Tibial nerve (tissue), 4 donors: ENCODE measurements at places on chromosomes 12 and 14. TPM values are rescaled to one million over a fixed set of nuclear protein-coding genes. Genes with fewer than 3 reads are reported as not detected.

Gene BMAL2
- 2.2 TPM for total RNA-seq

Gene TMTC1
- 159 TPM for total RNA-seq

Gene DICER1
- 88.7 TPM for total RNA-seq

Gene NFATC4
- 132 TPM for total RNA-seq

Gene FOXN4
- total RNA-seq: not detected

DNA sequence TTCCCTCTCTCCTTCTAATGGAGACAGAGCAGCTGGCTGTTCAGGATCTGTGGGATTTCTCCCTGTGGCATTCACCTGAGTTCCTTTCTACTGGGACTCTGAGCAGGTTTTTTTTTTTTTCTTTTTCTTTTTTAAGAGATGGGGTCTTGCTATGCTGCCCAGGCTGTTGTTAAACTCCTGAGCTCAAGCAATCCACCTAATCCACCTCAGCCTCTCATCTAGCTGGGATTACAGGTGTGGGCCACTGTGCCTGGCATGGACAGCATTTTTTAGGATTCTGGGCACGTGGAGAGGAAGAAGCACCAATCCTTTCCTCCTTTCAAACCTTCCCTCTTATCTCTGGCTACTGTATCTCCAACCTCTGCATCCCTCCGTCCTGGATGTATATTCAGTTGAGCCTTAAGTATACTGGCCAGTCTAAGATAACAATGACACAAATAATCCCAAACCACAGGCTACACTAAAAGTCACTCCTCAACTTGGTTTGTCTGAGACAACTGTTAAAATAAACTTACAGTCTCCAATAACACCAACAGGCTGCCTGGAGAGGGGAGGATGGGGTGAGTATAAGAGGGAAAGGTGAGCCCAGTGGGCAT lies 16.4 kb upstream of the CELA1 start:
- H3K36me3 ChIP-seq: no peaks in the 10 kb centered on the region
- peak overlapping the region; percentile 53 for H3K27ac ChIP-seq
- H3K27me3 ChIP-seq: no peaks in the 10 kb centered on the region
- no peaks in the 10 kb centered on the region for H3K4me1 ChIP-seq
- H3K4me3 ChIP-seq: no peak overlapping the region

- H3K36me3 ChIP-seq: peaks cover under 1% of the 10 kb centered on the region
- H3K27me3 ChIP-seq: no peaks in the 10 kb centered on the region
- peak within 1 kb of the TSS; percentile 62 for H3K27ac ChIP-seq
- DNase-seq: peak; percentile 59
Observed at GRCh38 chr14:88562831-88563686, at the start of gene ZC3H14. TSS of gene ZC3H14 (plus strand) at chr14:88563037. CDS start at chr14:88563134, 97 bp downstream.

DNA sequence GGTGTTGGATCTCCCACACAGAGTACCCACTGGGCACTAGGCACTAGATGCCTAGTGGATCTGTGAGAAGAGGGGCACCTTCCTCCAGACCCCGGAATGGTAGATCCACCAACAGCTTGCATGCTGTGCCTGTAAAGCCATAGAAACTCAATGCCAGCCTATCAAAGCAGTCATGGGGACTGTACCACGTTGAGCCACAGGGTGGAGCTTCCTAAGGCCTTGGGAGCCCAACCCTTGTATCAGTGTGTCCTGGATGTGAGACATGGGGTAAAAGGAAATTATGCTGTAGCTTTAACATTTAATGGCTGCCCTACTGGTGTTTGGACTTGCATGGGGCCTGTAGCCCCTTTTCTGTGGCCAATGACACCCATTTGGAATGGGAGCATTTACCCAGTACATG lies 1024.9 kb downstream of the TMEM121 start:
- H3K27ac ChIP-seq: no peak overlapping the region
- no peak for DNase-seq
- no peak overlapping the region for H3K4me3 ChIP-seq
- no peaks in the 10 kb centered on the region for H3K27me3 ChIP-seq
- H3K36me3 ChIP-seq: no peaks in the 10 kb centered on the region
- H3K4me1 ChIP-seq: no peaks in the 10 kb centered on the region

DNA sequence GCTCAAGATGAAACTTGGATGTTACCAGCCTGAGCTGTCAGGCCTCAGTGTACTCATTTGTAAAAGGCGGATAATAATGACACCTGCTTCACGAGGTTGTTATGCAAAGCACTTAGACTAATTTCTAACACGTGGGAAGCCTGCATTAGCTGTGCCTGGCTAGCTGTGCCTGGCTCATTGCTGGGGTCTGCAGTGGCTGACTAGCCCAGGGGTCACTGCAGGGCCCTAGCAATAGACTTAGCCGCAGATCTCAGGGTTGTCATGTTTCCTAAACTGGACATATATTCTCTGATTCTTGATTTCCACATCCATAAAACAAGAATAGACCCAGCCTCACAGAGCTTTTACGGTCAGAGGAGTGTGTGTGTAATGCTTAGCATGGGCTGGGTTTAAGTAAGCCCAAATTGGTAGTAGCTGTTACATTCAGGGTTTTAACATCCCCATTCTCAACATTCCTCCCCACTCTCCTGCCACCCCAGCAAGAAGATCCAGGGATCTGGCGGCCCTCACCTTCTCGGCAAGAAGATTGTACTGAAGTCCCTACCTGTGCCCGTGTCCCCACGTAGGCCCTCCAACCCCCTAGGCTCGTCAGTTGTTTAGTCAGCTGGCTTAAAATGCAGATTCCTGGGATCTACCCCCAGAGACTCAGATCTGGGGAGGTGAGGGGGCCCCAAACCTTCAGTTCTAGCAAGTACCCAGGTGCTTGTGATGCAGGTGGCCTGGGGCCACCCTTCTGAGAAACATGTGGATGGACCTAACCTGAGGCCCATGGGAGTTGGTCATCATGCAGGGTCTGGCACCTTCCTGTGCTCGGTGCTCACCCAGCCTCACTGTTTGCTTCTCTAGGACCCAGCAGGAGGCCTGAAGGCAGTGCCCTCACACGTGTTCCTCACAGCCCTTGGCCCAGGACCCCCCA lies 8.6 kb downstream of the NR4A1 start:
- peak overlapping the region; percentile 92 for H3K27ac ChIP-seq
- no peak for DNase-seq
- H3K27me3 ChIP-seq: no peaks in the 10 kb centered on the region
- peaks cover 88% of the 10 kb centered on the region for H3K4me1 ChIP-seq
- no peak overlapping the region for H3K4me3 ChIP-seq

- H3K36me3 ChIP-seq: no peaks in the 10 kb centered on the region
- no peak for DNase-seq
- H3K27ac ChIP-seq: no peak overlapping the region
- H3K27me3 ChIP-seq: no peaks in the 10 kb centered on the region
Observed at GRCh38 chr12:954741-955140, 5.2 kb upstream of the RAD52 start.

DNA sequence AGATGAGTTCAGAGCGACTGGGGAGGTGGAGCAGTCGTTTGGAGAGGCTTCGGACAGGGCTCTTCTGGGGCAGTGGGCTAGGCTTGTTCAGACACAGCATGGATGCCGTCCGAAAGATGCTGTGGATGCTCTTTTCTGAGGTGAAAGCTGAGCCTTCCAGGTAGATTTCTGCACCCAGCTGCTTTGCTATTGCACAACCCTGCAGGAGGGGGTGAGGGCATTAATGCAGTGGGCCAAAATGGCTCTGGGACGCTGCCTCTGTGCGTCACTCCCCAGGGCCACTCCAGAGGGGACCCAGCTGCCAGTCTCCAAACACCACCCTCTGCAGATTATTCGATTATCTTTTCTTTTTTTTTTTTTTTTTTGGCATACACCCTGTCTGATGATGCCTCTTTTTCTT lies 6.1 kb upstream of the DDX23 start:
- DNase-seq: no peak
- H3K36me3 ChIP-seq: no peaks in the 10 kb centered on the region
- H3K4me1 ChIP-seq: no peaks in the 10 kb centered on the region

GRCh38 chr14:103427485-103428443 lies 42.5 kb downstream of the MARK3 start:
- H3K36me3 ChIP-seq: peaks cover 5% of the 10 kb centered on the region
- H3K4me1 ChIP-seq: peaks cover 66% of the 10 kb centered on the region
- H3K27me3 ChIP-seq: no peaks in the 10 kb centered on the region

GRCh38 chr12:57993030-57993429 lies 51.7 kb downstream of the ATP23 start:
- DNase-seq: no peak
- no peaks in the 10 kb centered on the region for H3K4me1 ChIP-seq
- H3K36me3 ChIP-seq: no peaks in the 10 kb centered on the region
- H3K27me3 ChIP-seq: no peaks in the 10 kb centered on the region
- H3K27ac ChIP-seq: no peak overlapping the region
- no peak overlapping the region for H3K4me3 ChIP-seq

- H3K27ac ChIP-seq: no peak overlapping the region
- no peaks in the 10 kb centered on the region for H3K27me3 ChIP-seq
- no peaks in the 10 kb centered on the region for H3K36me3 ChIP-seq
- DNase-seq: no peak
Observed at GRCh38 chr12:83018088-83018487, 331.4 kb downstream of the TMTC2 start.

- H3K36me3 ChIP-seq: peaks cover 5% of the 10 kb centered on the region
- DNase-seq: peak; percentile 53
- H3K4me1 ChIP-seq: peaks cover 26% of the 10 kb centered on the region
- no peak overlapping the region for H3K27ac ChIP-seq
- no peaks in the 10 kb centered on the region for H3K27me3 ChIP-seq
- H3K4me3 ChIP-seq: no peak overlapping the region
Observed at GRCh38 chr12:113298861-113299545, 35.9 kb downstream of the SLC8B1 start.

GRCh38 chr14:81402123-81402495 lies 2.0 kb upstream of the STON2 start:
- no peak for DNase-seq
- H3K27ac ChIP-seq: peak overlapping the region; percentile 85
- no peaks in the 10 kb centered on the region for H3K27me3 ChIP-seq
- no peaks in the 10 kb centered on the region for H3K4me1 ChIP-seq
- H3K4me3 ChIP-seq: no peak overlapping the region

GRCh38 chr14:75132382-75133086 lies 5.7 kb upstream of the NEK9 start:
- no peak overlapping the region for H3K4me3 ChIP-seq
- peaks cover 8% of the 10 kb centered on the region for H3K36me3 ChIP-seq
- H3K27ac ChIP-seq: peak overlapping the region; percentile 82

DNA sequence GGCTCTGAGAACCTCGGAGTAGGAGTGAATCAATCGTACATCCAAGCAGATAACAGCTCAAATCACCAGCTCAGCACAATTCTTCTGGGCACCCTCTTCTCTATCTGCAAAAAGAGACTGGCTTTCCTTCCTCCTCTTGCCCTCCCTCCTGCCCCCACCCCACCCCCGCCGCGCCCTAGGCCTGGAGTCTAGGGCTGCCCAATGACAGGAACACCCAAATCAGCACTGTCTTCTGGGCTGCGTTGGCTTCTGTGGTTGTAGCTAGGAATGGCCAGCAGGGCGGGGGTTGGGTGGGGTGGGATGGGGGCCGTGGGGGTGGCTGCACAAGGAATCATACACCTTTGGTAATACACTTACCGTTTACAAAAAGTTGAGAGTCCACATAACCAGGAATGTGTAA lies 28.0 kb upstream of the TMCC3 start:
- H3K4me3 ChIP-seq: no peak overlapping the region
- H3K27ac ChIP-seq: no peak overlapping the region
- no peaks in the 10 kb centered on the region for H3K36me3 ChIP-seq
- no peak for DNase-seq

GRCh38 chr14:64463195-64463594 lies 2.1 kb upstream of the AKAP5 start:
- no peaks in the 10 kb centered on the region for H3K4me1 ChIP-seq
- no peak overlapping the region for H3K27ac ChIP-seq
- H3K27me3 ChIP-seq: no peaks in the 10 kb centered on the region
- DNase-seq: no peak
- H3K4me3 ChIP-seq: no peak overlapping the region

DNA sequence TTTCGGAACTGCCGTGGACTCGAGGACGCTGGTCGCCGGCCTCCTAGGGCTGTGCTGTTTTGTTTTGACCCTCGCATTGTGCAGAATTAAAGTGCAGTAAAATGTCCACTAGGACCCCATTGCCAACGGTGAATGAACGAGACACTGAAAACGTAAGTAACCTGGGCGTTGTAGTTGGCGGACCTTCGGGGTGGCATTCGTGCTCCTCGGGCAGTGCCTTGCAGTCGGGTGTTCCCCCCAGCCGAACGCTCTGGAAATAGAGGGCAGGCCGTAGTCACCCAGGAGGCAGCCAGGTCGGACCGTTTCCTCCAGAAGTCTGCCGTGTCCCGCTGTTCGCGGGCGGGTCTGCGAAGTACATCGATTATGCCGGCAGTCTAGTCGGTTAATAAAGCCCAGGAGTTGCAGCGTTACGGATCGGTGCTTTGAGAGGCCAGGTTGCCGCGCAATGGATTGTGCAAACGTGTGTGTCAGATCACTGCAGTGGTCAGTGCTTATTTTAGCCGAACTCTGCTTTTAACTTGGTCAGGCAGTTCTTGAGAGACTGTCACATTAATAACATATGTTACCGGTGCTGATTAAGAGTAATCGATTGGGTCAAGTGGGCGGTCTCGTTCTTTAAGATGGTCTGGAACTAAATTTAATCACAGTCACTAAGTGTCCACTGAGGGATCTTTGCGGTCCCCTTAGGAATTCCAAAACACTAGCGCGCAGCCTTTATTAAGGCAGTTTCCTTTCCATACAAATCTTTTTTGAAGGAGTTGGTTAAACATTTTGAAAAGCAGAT lies 906 bp downstream of the MARK3 start:
- no peaks in the 10 kb centered on the region for H3K36me3 ChIP-seq
- peak overlapping the region; percentile 100 for H3K27ac ChIP-seq
- no peak for DNase-seq
- H3K4me1 ChIP-seq: peaks cover 47% of the 10 kb centered on the region
- H3K4me3 ChIP-seq: peak overlapping the region; percentile 95
